ENCODE measurements at places on chromosomes 3 and 15. TPM values are rescaled to one million over a fixed set of nuclear protein-coding genes. Genes with fewer than 3 reads are reported as not detected.

DNA sequence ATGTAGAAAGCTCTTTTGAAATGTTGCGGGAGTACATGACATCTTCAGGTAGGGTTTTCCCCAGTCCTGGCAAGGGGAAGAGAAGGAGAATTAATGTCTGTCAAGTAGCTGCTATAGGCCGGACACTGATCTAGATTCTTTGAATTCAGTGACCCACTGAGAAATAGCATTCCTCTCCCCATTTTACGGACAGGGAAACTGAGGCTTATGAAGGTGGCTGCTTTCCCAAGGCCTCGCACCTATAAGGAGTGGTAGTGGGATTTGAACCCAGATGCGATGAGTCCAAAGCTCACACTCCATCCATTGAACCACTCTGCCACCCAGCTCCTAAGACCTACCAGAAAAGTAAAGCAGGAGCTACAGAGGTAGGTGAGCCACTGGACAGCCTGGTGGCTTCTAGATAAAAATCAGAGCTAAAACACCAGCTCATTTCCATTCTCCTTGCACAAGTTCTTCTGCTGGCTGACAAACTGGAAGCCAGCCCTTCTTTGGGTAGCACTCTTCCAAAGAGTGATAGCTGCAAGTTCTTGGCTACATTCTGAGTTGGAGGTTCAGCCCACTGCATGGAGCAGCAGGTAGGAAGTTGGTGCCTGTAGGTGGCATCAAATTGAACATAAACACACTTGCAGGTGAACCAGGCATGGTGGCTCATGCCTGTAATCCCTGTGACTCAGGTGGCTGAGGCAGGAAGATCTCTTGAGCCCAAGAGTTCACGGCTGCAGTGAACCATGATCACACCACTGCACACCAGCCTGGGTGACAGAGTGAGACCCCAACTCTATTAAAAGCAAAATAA lies 22.0 kb downstream of the ZNF710 start:
- DNase-seq, result no peak

GRCh38 chr15:60386615-60387014 lies 11.2 kb downstream of the ANXA2 start:
- DNase-seq, result no peak

Gene SNTN
- total RNA-seq, result not detected

GRCh38 chr15:64001148-64001547 lies 45.1 kb downstream of the DAPK2 start:
- no peak for DNase-seq

Gene TUSC7
- not detected for total RNA-seq
